NCI-H1436 (cell line): ENCODE measurements at places on chromosomes 6 and 20.

- DNase-seq: peak; percentile 19
Observed at GRCh38 chr6:105317607-105318533, 85.0 kb downstream of the PREP start.

DNA sequence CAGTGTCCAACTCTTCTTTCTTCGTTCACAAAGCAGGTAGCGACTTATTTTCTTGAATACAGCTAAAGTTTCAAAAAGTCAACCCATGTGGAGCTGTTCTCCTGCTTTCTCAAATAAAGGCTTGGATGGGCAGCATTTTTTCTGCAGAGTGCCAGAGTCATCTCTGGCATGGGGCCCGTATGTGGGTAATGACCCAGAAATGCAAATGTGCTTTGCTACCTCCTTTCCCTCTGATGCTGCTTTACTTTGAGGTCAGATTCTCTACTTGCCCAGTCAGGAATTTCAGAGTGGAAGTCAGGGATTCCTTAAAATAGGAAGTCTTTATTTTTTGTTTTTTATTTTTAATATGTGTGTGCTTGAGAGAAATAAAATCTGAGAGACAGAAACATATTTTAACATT is 4.9 kb downstream of the NKAIN2 start:
- peak; percentile 60 for DNase-seq

DNA sequence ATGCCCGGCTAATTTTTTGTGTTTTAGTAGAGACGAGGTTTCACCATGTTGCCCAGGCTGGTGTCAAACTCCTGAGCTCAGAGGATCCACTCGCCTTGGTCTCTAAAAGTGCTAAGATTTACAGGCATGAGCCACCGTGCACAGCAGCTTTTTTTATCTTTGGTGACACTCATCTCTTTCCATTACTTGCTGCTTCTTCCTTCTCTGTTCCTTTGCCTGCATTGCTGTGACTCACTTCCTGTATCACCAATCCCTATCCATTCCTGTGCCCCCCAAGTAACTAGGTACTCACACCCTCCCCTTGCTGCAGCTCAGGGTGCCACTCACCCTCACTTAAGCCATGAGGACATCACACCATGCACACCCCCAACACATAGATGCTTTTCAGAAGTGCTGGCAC is 24.6 kb downstream of the KHDC1L start:
- DNase-seq: no peak

GRCh38 chr20:63238031-63238430 is 2.3 kb downstream of the BIRC7 start:
- DNase-seq: no peak

DNA sequence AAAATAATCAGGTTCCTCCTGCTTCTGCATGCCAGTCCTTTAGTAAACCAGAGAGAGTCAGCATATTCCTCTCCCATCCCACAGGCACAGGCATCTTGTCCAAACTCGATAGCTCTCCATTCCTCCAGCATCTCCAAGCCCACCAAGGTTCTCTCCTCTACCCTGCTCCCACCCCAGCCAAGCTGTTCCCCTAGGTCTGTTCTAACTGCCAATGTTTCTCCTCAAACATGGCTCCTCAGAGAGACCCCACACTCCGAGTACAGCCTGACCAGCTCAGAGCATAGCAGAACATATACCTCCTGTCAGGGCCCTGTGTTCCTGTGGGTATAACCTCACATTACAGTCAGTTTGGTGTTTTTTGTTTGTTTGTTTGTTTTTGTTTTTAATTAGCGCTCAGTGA is 177.8 kb downstream of the VEGFA start:
- DNase-seq: no peak

DNA sequence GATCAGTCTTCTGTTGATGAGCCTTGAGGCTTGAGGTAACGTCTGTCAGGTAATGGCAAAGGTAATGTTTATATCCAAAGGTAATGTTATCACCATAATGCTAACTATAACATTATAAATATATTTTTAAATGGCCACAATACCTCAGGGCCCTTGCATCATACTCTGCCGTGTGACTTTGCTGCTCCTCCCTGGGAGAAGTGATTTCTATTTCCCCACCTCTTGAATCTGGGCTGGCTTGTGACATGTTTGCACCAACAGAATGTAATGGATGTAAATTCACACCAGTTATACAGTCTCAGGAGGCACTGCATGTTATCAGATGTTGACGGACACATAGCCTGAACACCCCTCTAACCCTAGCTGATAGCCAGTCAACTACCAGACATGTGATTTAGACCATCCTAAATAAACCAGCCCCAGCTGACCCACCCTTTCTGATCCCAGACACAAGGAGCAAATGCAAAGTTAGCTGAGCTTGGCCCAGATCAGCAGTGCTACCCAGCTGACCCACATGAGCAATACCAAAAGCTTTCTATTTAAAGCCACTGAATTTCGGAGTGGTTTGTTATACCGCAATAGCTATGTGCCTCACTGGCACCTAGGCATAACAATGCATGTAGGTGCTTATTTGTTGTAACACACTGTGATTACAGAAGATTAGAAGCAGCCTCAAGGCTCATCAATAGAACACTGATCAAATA is 93.8 kb upstream of the SIRPA start:
- no peak for DNase-seq

DNA sequence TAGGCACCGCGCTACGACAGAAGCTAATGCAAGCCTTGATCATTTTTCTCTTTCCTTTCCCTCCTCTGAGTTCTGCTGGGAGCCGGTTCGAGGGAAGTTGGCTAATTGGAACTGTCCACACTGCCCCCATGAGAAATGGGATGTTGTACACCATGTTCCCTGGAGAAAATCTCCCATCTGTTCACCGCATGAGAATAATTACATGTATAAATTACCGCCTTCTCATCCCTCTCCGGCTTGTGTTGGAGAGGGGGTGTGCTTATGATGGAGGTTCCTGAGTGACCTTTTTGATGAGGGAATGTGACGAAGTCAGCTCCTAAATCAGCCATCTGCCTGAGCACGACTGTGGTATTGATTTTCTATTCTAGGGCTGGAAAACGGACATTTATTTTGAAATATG is 320.2 kb upstream of the SULF2 start:
- DNase-seq: no peak

DNA sequence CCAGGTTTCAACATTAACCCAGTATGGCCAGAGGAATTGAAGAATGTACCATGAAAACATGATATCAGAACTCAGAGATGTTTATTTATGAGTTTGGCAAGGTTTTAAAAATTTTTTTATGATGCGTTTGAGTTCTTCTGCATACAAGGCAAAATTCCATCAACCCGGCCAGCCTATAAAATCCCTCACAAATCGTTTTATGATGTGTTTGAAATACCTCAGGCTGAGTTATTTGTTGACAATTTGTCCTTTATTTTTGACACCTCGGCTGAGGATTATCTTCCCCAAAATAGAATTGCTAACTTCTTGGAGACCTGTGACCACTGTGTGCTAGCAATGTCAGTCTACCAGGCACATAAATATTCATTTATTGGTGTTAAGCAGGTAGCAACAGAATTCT is 91.9 kb upstream of the SLC24A3 start:
- DNase-seq: no peak

- peak; percentile 15 for DNase-seq
Observed at GRCh38 chr6:31952140-31952805, 6.4 kb downstream of the CFB start.

- no peak for DNase-seq
Observed at GRCh38 chr6:137661601-137662000, 167.4 kb upstream of the OLIG3 start.

DNA sequence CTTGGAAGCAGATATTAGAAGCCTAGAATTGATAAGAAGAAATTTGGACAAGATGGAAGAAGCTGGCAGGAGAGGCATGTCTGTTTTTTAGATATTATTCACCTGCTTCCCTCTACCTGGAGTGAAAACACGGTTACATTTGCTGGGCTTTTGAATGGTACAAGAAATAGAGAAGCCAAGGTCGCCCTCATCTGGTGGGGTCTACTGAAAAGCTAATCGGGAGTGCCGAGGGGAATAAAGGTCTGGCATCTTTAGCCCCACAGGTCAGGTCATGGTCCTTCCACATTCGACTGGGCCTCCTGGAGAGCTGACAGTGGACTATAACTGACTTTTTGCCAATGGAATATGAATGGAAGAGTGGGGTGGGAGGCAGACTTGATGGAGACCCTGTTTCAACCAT is 4.6 kb upstream of the C2 start:
- DNase-seq: no peak

- no peak for DNase-seq
Observed at GRCh38 chr6:163705923-163706322, 291.4 kb downstream of the QKI start.

- no peak for DNase-seq
Observed at GRCh38 chr20:7817286-7817685, 123.0 kb downstream of the HAO1 start.

DNA sequence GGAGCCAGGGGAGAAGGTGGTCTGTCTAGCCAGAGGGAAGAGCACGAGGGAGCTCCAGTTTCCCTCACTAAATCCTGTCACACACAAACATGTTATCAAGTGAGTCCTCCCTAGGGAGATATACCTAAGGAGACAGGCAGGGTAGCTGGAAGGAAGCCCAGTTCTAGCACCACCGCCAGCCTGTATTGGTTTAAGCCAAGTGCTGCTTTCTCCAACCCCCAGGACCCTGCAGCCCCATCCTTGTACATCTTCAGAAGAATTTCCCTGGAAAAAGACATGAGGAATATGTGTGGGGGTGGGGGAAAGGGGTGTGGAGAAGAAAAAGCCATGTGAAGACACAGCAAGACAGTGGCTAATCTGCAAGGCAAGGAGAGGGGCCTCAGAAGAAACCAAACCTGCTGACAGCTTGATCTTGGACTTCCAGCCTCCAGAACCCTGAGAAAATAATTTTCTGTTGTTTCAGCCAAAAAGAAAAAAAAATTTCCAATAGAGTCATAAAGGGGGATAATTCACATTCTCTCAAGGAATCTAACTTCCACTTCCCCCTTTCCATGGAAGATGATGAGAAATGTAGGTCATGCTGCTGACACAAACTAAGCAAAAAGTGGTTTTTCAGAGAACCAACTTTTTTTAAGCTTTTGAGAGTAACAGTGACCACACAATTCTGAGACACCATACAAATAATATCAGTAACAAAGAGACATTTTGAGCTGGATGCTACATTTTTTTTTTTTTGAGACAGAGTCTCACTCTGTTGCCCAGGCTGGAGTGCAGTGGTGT is 103.2 kb upstream of the PRDM1 start:
- DNase-seq: peak; percentile 79

DNA sequence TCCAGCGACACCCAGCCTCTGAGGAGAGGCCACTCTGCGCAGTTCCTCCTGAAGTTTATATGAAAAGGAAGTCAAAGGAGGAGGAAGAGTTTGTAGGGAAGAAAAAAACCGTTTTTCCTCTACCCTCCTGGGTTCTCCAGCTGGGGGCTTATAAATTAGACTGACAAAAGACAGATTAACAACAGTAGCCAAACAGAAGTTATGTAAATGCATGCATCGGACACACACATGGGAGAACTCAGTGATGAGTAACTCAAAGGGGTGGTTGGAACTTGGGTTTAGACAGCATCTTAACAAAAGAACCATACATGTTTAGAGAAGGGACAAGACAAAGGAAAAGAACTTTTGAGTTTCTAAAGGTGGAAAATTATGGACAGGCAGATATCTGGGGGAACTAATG is 71.2 kb downstream of the CD24 start:
- DNase-seq: no peak

DNA sequence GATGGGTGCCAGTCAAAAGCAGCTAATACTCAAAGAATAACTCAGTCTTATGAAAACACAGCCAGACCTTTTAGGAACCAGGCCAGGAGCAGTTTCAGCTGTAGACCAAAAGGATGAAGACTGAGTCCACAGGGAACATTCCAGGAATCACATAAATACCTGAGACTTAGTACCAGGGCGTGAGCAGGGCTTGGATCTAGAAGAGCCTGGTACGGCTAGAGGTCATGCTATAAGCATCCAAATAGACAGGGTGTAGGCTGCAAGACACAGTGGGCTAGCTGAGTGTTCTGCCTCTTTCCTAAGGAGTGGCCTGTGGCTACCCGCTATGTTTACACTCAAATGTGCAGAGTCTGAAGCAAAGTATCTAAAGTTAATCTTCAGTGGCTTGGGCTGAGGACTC is 29.5 kb upstream of the LRRC1 start:
- no peak for DNase-seq

DNA sequence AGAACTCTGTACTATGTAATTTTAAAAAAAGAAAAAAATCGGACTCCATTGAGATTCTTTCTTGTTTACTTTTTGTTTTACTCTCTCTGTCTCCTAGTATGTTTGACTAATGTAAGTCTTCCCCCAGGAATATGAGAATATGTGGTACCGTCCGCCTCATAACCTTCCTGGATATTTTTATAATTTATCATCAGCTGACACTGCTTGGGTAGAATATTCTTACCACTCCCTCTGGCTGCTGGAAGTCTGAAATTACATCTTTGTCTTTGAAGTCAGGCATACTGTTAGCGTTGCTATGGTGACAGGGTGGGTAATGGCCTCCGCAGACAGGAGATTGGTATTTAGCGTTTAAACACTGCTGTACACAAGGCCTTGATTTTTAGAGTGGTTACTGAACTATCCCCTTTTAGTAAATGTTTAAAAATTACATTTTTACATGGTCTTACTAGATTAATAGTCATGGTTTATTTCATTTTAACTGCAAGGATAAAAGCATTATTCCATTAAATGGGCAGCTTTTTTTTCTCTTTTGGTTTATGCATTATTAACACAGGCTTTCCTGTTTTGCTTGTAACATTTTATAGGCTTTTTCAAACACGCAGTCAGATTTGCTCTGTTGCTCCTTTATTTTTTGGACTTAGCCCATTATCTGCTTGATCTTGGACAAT is 176.4 kb downstream of the ARID1B start:
- DNase-seq: peak; percentile 88

GRCh38 chr6:56685994-56686393 is 43.3 kb upstream of the DST start:
- no peak for DNase-seq

- no peak for DNase-seq
Observed at GRCh38 chr6:127191716-127192115, 73.2 kb downstream of the RSPO3 start.

GRCh38 chr6:5214570-5215052 is 46.1 kb downstream of the LYRM4 start:
- DNase-seq: no peak

DNA sequence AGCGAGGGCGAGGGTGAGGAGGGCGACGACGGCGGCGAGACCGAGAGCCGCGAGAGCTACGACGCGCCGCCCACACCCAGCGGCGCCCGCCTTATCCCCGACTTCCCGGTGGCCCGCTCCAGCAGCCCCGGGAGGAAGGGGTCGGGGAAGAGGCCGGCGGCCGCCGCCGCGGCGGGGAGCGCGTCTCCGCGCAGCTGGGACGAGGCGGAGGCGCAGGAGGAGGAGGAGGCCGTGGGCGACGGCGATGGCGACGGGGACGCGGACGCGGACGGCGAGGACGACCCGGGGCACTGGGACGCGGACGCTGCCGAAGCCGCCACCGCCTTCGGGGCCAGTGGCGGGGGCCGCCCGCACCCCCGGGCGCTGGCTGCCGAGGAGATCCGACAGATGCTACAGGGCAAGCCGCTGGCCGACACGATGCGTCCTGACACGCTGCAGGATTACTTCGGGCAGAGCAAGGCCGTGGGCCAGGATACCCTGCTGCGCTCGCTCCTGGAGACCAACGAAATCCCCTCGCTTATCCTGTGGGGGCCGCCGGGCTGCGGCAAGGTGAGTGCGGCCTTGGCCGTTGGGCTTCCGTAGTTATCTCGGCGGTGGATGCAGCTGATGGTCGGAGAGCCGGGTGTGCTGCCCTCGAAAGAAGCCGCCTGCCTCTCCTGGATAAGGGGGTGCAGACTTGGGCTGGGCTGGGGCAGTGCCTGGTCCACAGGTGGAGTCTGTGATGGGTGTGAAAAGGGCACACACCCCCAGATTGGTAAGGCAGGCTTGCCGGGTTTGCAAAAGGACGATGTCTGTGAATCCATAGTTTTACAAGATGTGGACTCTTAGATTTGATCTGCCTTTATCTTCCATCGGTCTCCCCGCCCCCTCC is 938 bp downstream of the WRNIP1 start:
- no peak for DNase-seq
